Smooth muscle cell of the brain vasculature (primary cell): ENCODE measurements at places on chromosomes 1 and 21.

DNA sequence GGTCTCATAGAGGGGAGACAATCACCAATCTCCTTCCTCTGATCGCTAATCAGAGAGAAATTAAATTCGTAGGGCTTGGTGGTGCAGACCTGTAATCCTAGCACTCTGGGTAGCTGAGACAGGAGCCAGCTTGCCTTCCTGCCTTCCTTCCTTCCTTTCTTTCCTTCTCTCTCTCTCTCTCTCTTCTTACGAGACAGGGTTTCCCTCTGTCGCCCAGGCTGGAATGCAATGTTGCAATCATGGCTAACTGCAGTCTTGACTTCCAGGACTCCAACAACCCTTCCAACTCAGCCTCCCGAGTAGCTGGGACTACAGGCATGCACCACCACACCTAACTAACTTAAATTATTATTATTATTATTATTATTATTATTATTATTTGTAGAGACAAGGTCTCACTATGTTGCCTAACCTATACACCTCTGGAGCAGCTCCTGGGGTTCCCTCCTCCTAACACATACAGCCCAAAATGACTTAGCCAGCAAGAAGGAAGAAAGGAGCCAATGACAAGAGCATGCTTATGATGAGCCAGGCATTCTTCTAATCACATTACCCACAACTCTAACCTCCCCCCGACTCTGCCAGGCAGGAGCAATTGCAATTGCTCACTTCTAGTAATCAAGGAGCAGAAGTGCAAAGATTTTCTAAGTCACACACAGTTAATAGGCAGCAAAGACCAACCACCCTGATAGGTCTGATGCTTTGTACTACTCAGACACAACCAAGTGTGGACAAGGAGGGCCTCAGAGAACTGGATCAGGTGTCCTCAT lies 105.4 kb upstream of the F3 start:
- DNase-seq = no peak

DNA sequence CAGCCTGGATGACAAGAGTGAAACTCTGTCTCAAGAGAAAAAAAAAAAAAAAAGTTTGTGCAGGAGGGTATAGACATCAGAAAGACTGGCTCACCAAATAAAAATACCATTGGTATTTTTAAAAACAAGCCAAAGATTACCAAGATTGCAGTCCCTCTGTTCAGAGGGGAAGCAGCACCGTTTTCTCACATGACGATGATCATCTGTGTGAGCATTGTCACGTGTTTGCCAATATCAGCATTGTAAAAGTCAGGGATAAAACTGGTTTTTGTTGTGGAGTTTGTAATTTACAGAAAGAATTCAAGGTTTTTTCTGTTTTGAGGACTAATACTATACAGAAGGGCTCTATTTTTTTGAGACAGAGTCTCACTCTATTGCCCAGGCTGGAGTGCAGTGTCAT lies 26.5 kb downstream of the ZNF362 start:
- DNase-seq = no peak

DNA sequence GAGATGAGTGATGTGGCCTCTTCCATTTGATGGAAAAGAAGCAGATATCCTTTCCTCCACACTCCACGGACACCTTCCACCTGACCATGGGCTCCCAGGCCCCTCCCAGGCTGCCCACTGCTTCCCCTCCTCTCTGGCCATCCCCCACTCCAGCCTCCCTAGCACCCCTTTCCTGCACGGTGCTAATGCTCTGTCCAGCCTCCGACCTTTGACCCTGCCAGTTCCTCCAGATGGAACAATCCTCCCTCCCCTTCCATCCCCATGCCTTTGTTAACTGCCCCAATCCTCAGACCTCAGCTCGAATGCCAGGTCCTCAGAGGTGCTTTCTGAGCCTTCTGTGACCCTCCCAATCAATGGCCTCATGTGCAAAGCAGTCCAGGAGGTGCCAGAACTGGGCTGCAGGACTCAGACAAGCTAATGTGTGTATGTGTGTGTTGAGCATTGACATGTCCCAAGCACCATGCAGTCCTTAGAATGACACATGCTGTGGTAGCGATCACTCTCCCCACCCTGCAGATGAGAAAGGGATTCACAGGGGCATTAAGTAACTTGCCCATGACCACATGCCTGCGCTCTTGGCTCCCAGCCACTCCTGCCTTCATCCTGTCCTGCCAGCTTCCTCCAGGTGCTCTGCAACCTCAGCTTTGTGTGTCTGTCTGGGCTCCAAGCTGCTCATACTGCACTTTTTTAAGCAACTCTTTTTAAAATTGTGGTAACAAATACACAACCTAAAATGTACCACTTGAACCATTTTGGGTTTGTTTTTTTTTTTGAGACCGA lies 63.5 kb upstream of the EDN2 start:
- DNase-seq = no peak

GRCh38 chr21:44927587-44928461 lies 7.1 kb upstream of the ITGB2 start:
- peak; percentile 23 for DNase-seq

DNA sequence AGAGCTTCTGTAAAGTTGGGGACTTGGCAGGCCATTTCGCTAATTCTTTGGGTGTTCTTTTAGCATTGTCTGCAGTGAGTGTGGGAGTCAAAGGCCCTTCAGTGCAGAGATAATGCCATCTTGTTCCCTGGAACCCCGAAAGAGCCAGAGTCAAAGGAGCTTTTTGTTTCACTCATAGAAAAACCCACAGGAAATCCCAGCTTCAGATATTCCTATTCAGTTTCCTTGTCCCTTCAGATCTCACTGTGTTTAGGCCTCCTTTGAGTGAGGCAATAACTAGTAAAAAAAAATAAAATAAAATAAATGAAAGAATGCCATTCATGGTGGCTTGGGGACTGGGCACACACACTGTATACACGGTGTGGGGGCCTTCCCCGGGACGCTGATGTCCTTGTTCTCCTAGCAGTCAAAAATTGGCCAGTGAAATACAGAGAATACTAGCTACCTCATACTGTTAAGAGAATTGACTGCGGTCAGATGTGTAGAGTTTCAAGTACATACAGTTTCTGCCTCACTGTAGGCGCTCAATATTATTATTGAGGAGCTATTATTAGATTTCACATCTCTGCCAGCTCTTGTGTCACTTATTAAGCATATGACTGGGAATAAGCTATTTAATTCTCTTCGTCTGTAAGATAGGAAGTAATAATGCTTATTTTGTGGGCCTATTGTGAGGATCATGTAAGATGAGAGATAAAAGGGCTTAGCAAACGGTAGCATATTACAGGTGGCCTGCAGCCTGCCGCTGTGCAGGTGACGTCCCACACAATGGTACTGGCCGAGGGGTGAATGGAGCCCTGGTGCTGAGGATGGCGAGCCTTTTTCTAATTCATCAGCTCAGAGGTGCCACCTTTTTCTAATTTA lies 16.7 kb downstream of the DISC1 start:
- DNase-seq = no peak

DNA sequence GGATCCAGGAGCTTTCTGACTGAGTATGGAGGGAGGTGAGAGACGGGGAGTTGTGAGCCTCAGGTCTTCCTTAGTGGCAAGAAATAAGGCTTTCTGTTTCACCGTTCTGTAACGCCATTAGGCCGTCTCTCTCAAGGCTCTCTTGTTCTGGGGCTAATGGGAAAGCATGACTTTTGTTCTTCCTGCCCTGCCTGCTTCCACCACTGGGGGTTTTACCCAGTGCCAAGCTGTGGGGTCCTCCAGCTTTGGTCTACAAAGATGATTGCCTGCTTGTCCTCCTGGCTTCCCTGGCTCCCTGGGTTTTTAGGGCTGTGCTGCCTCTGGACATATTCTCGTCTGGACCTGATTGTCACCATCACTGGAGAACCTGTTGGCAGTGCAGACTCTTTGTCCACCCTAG lies 74.8 kb upstream of the TINAGL1 start:
- no peak for DNase-seq

- no peak for DNase-seq
These were observed 12.0 kb downstream of the DENND1B start for GRCh38 chr1:197763307-197763706.

DNA sequence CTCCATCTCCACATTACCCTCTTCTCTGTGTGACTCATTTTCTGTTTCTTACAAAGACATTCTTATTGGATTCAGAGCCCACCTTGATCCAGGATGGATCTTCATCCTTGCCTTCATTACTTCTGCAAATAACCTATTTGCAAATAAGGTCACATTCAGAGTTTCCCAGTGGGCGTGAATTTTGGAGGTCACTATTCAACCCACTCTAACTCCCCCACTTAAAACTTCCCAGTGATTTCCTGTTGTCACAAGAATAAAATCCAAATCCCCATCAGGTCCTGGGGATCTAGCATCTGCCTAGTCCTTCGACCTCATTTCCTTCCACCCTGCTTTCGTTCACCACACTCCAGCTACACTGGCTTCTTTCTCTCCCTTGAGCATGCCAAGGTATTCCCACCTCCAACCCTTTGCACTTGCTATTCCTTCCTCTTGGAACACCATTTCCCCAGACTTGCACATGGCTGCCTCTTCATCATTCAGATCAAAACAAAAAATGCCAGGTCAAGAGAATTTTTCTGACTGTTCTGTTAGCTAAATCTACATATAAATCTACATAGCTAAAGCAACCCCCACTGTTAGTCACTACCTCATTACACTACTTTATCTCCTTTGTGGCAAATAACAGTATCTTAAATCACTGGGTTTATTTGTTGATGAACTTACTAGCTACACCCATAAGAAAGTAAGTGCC lies 187.2 kb downstream of the TOMM20 start:
- no peak for DNase-seq

DNA sequence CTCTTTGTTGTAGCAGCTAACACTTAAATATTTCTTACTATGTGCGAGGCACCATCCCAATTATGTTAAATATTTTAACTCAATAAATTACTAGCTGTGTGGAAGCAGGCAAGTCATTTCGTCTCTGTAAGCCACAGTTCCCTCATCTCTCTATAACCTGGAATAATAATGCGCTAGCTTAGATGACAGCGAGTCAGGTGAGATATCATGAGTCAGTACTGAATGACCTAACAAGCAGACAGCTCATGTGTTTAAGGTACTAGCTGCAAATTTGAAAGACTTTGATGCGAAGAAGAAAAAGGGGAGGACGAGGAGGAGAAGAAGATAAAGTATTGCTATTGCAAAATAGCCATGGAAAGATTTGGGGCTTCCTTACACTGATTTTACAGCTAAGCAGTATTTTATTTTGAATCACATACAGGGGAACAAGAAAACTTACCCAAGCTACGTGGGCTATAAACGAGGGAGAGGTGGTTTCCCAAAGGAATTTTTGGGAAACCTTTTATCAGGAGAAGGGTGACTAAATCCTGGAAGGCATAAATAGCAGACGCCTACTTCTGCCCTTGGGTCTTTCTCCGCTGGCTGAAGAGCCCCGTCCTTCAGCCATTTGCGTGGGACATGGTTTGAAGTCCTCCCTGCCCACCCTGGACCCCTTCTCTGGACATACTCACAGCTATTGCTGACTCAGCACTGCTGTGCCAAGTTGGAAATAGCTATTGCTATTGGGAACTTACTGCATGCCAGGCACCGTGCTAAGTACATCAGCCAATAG lies 8.9 kb downstream of the CITED4 start:
- no peak for DNase-seq

GRCh38 chr1:227521782-227522181 lies 41.6 kb upstream of the ZNF678 start:
- DNase-seq = no peak

GRCh38 chr1:229229137-229229720 lies 41.7 kb upstream of the RAB4A start:
- DNase-seq = no peak

- no peak for DNase-seq
These were observed 76.4 kb upstream of the DSCAM start for GRCh38 chr21:40923407-40923806.
